GM23338 (cell line): ENCODE measurements at places on chromosomes 3 and 15. TPM values are rescaled to one million over a fixed set of nuclear protein-coding genes. Genes with fewer than 3 reads are reported as not detected.

The UQCC5 gene
- 1.6 and 2.6 TPM in 2 replicates for total RNA-seq

DNA sequence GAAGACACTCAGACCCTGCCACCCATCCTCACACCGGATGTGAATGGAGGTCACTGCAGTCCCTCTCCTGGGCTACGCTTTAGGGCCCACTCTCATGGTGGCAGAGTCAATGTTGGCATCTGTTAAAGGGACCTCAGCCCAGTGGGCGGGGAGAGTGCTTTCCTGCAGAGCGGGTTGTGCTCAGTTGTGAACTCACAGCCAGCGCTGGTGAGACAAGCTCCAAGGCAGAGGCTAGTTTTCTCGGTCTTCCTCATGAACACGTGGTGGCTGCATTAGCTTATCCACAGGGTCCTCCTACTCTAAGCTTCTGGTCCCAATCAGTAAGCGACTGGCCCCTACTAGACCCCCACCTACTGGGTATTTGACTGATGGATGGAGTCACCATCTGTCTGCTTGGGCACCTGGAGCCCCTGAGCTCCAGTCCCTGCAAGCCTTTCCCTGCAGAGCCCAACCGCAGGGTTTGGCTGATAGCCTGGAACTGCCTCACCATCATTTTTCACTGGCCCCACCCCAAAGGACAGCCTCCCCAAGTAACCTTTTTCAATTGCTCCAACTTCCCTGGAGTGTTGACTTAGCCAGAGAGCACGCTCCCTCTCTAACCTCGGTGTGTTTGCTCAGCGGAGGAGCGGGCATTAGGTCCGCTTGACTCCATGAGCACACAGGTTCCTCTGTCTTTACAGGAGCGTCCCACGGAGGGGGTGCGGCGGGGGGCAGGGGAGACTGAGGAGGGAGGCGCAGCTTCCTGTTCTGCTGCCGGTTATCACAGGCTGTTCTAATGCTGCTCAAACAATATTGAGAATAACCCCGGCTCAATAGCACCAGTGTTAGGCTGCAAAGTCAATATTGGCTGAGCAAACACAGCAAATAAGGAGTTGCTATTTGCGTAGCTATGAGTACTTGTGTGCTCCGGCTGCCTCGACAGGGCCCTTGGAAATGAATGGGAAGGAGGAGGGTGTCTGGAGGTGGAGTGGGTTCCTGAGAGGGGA is 141.7 kb downstream of the RPLP1 start:
- H3K4me1 ChIP-seq: no peaks in the 10 kb centered on the region
- H3K27ac ChIP-seq: no peak overlapping the region

- H3K27me3 ChIP-seq: no peaks in the 10 kb centered on the region
- no peaks in the 10 kb centered on the region for H3K4me1 ChIP-seq
- no peaks in the 10 kb centered on the region for H3K36me3 ChIP-seq
- H3K4me3 ChIP-seq: no peak overlapping the region
Measured at GRCh38 chr3:143182866-143183664, 63.5 kb downstream of the CHST2 start.

DNA sequence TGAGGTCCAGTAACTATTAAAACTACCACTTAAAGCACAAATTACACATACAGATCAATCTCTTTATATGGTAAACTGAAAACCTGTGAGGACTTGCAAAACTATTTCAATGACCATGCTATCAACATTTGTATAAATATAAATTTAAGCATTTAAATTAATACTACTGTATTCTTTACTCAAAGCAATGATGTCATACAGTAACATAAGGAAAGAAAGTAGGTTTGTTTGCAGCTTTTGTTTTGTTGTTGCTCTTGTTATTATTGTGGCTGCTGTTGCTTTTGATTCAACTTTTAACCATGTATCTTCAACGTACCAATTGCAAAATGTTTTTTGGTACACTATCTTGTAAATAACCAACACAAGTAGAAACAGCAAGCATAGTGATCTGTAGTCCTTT is 22.0 kb downstream of the CBLB start:
- no peak overlapping the region for H3K27ac ChIP-seq
- H3K36me3 ChIP-seq: no peaks in the 10 kb centered on the region
- DNase-seq: no peak
- no peaks in the 10 kb centered on the region for H3K27me3 ChIP-seq
- H3K4me3 ChIP-seq: no peak overlapping the region
- H3K4me1 ChIP-seq: peaks cover 27% of the 10 kb centered on the region
